ENCODE measurements at places on chromosomes 6 and 20. TPM values are rescaled to one million over a fixed set of nuclear protein-coding genes. Genes with fewer than 3 reads are reported as not detected.

The RAB22A gene
- 22.1 TPM for total RNA-seq

The RAB32 gene
- 35.2 TPM for total RNA-seq

The HLA-DMA gene
- 16.1 TPM for total RNA-seq

The ZNF343 gene
- total RNA-seq = 9.5 TPM

The RAMACL gene
- 1.7 TPM for total RNA-seq

The LTV1 gene
- total RNA-seq = 16.8 TPM

DNA sequence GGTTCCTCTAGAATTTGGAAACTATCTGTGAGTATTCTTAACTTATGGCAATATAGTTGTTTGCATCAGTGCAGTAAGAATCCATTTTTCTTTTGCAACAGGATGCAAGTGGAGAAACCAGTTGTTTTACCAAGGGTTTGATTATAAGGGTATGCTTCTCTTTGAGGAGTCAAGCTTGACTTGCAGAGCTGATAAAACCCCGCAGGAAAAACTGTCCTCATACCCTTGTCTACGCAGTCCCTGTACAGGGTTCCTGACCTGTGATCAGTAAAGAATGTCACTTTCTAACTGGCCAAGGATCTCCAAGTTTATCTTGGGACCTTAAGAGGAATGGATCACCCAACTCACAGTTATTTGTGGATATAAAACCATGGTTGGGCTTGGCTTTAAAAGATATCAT is 161.1 kb upstream of the OLIG3 start:
- DNase-seq = no peak

GRCh38 chr20:61980647-61981583 is 84.8 kb downstream of the TAF4 start:
- no peak for DNase-seq

- DNase-seq = no peak
Observed at GRCh38 chr6:11650711-11651110, 113.2 kb downstream of the TMEM170B start.

DNA sequence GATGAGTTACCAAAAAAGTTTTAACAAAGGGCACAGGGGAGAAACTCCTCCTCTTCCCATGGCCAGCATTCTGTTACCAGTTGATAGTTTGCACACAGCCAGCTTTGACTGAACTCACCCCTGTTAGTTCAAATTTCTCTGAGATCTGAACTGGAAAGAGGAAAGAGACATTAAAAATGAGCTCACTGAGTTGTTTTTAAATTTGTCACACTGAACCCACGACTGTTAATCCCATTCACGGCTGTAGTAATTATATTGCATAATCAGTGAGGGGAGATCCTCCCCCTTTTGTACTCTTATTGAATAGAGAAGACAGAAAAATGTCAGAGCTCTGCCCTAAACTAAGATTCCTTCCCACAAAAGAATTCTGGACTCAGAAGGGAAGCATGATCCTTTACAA is 17.5 kb upstream of the DSP start:
- DNase-seq = no peak

DNA sequence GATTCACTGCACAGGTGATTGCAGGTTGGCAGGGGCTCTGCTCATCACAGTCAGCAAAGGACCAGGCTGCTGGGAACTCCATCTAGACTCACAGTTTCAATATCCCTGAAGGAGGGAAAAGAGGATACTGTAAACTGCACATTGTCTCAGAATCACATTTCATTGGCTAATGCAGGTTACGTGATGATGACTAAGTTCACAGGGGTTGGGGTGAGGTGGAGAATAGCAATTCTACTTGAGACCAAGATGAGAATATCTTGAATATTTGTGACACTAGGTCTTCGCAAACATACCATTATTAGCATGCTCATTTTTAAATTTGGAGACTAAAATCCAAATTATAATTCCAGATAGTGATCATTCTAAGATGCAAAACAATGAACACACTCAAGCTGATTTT is 208.5 kb upstream of the CITED2 start:
- DNase-seq = no peak

- DNase-seq = no peak
Observed at GRCh38 chr20:8807480-8808201, 261.2 kb upstream of the PLCB4 start.

DNA sequence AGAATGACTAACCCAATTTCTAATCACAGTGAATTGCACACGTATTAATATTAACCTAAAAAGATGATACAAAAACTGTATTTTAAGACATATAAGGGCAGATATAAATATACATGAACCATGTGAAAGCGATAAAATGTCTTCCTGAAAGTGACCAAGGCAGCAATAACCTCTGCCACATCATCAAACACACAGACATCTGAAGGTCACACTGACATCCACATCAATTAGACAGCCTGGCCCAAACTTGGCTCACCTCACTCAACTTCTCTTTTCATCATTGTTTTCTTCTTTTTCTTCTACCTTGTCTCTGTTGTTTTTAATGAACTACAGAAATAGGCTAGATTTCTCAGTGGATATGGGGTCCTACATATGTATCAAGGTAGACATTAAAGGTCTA is 128.5 kb downstream of the TRDN start:
- DNase-seq = no peak

GRCh38 chr20:16317445-16318362 is 255.5 kb downstream of the KIF16B start:
- DNase-seq = no peak
